ENCODE measurements at places on chromosomes 1 and 21.
A peak's percentile ranks its signal among the peaks of the same experiment; 100 is the strongest.

DNA sequence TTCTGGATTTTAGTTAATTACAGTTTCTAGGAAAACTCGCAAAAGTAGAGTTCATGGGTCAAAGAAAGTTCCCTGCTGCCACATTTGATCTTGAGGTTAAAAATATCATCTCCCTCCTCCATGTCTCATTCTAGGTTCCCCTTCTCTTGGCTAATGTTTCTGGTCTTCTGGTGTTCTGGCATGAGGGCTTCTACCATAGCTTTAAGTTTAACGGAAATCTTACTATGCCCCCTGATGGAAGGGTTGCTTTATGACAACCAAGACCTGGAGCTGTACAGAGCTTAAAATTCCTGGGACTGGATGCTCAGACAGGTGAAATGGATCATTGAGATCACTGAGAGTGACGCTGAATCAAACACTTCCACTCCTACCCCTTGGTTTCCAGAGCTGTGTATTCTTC lies 1881.7 kb downstream of the MRPL39 start:
- no peak for DNase-seq

- no peak for DNase-seq
These were observed 32.1 kb upstream of the COL18A1 start for GRCh38 chr21:45372732-45373355.

- DNase-seq = no peak
These were observed 124.7 kb downstream of the MATN1 start for GRCh38 chr1:30598571-30599114.

GRCh38 chr1:35925741-35926140 lies 5.2 kb upstream of the AGO3 start:
- DNase-seq = peak; percentile 45

DNA sequence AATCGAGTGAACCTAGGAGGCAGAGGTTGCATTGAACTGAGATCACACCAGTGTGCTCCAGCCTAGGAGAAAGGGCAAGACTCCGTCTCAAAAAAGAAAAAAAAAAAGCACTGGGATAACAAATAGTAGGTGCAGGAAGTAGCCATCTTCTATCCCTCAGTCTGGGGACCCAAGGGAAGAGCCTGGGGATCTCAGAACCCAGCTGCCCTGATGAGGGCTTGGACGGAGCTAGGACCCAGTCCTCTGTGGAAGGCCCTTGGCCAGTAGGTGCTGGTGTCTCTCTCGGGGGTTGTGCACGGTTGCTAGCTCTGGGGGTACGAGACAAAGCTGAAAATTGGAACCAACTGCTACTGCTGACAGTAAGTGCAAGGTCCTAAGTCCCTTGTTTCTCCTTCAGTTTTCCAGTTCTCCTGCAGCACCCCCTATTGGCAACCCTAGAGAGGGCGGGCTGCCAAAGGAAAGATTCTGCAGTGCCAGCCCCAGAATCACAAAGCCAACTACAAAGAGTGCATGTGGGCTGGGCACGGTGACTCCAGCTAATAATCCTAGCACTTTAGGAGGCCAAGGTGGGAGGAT lies 57.6 kb upstream of the KIF1B start:
- DNase-seq = no peak

GRCh38 chr1:58005212-58005611 lies 541.3 kb downstream of the OMA1 start:
- no peak for DNase-seq

DNA sequence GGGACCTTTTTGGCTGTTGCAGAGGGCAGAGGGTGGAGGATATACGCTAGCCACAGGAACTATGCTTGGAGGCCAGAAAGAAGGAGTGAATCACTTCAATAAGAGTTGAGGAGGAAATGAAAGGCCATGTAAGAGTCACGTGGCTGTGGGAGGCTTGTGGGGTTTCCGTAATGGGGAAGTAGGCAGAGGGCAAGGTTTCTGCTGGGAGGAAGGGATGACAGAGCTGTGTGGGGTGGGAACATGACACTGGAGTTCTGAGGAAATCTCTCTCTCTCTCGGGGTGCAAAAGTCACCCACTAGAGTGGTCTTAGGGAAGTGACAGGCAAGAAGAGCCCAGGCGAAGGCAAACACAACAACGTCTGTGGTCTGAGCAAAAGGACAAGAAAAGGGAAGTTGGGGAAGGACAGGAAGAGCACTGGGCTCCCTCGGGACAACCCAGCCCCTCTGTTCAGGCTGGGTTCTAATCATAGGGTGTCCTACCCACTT lies 3.9 kb upstream of the CD1C start:
- DNase-seq = no peak

GRCh38 chr1:153794624-153795329 lies 19.6 kb downstream of the SLC27A3 start:
- no peak for DNase-seq
